Effector CD4-positive, alpha-beta T cell (primary cell): ENCODE measurements at places on chromosomes 12 and 14.

DNA sequence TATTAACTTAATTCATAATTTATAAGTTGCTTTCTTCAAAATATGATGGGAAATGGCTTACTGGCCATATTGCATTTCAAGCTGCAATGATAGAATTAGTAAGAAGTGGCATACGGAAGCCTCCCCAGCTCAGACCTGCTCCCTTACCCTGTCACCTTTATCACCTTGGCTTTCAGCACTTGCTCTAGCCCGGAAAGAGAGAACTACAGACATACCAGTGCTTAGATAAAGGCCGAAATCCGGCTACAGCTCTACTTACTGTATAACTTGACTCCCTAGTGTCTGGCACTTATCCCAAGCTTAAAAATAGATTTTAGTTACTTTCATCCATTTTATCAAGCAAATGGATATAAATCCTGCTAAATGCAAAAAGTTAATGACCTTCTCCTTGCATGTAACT lies 42.5 kb downstream of the PKP2 start:
- no peak for DNase-seq

GRCh38 chr12:101707131-101707782 lies 9.8 kb downstream of the CHPT1 start:
- DNase-seq = no peak

DNA sequence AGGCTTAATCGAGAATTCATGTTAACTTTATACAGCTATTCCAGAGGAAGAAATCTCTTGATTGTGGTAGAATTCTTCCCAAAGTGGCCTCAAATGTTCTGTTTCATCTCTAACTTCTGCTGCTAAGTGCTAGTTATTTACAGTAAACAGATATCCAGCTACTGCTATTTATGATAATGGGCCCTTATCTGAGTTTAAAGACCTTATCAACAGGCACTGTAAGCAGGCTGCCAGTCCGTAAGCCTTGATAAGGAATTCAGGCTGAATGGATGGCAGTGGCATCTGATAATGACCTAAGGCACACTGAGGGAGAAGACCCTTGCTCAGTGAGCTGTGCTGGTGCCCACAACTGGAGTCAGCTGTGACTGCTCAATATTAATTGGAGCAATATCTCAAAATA lies 59.0 kb downstream of the PAX9 start:
- no peak for DNase-seq

DNA sequence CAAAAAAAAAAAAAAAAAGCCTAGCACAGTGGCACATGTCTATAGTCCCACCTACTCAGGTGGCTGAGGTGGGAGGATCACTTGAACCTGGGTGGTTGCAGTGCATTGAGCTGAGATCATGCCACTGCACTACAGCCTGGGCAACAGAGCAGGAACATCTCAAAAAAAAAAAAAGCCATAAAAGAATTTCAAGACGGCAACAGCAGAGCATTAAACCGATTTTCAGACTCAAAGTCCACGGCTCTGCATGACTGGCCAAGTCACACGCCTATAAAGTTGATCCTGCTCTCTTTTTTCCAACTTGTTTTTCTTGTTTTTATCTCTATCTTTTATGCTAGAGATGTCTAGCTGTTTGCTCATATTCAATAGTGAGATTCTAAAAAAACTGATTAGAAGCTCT lies 45.3 kb downstream of the FBXO34 start:
- DNase-seq = no peak

DNA sequence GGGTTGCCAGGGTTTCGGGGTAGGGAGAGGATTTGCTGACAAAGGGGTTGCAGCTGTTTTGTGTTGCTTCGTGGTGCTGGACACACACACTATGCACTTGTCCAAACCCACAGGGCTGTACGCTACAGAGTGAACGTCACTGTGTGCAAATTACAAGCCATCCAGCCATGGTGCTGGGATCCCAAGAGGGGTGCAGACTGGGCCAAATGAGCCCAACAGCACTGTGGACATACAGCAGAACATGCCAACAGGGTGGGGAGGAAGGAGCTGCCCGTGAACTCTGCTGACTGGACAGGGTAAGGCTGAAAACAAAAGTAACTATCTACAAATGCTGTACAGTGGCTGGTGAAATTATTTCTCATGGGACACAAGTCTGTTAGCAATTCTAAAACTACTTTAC lies 25.2 kb downstream of the POLE start:
- no peak for DNase-seq

- no peak for DNase-seq
These were observed 11.0 kb downstream of the OR6S1 start for GRCh38 chr14:20630340-20631022.

DNA sequence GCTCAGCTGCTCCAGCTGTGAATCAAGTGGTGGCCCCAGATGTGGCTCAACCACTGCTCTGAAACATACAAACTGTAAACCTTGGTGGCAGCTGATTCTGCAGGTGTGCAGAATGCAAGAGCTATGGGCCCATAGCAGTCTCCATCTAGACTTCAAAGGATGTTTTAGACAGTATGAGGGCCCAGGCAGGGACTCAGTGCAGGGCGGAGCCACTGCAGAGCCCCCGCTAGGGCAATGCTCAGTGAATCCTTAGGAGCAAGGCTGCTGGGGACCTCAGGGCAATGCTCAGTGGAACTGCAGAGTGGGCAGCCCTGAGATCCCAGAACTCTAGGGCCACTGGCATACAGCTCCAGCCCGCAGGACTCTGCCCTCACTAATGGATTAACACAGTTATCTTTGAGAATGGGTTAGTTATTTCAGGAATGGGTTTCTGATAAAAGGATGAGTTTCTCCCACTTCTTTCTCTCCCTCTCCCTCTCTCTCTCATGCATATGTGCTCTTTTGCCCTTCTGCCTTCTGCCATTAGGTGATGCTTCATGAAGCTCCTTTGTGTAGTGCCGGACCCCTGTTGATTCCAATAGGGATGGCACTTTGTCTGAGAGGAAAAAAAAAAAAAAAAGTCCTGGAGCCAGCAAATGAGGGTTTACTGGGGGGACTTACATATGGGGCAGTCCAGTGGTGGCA lies 48.4 kb upstream of the JDP2 start:
- DNase-seq = no peak

DNA sequence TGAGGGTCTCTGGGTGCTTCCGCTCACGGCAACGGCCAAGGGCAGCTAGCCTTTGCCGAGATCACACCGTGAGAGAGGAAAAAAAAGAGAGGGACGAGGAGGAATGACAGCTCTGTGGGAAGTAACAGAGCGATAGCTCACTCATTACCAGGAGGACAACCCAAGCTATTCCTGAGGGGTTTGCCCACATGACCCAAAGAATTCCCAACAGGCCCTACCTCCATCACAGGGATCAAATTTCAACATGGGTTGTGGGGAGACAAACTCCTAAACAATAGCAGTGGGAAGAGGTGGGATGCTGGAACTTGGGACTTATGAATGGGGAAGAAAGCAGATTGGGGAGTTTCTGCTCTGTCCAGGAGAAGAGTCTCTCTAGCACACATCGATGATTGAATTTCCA lies 180.6 kb downstream of the LRRK2 start:
- DNase-seq = no peak

- no peak for DNase-seq
These were observed 53.8 kb downstream of the TRPV4 start for GRCh38 chr12:109779382-109779781.

DNA sequence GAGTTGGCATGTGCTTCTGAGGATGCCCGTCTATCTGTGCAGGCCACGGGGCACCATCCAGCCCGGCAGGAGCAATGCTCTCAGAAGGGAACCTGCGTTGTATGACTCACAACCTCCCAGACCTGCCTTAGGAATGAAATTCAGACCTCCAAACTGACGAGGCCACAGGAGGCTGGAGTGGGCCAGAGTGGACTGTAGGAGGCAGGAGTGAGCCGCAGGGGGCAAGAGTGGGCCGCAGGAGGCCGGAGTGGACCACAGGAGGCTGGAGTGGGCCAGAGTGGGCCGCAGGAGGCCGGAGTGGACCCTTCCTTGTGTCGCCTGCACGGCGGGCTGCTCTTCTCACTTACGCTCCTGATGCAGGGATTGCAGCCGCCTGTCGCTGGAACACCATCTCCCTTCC lies 11.1 kb upstream of the FBRSL1 start:
- DNase-seq = no peak

GRCh38 chr14:61103541-61104339 lies 122.7 kb downstream of the SLC38A6 start:
- no peak for DNase-seq

GRCh38 chr12:27462851-27463250 lies 16.3 kb downstream of the SMCO2 start:
- DNase-seq = no peak

GRCh38 chr12:91133871-91134270 lies 22.6 kb upstream of the LUM start:
- DNase-seq = no peak

DNA sequence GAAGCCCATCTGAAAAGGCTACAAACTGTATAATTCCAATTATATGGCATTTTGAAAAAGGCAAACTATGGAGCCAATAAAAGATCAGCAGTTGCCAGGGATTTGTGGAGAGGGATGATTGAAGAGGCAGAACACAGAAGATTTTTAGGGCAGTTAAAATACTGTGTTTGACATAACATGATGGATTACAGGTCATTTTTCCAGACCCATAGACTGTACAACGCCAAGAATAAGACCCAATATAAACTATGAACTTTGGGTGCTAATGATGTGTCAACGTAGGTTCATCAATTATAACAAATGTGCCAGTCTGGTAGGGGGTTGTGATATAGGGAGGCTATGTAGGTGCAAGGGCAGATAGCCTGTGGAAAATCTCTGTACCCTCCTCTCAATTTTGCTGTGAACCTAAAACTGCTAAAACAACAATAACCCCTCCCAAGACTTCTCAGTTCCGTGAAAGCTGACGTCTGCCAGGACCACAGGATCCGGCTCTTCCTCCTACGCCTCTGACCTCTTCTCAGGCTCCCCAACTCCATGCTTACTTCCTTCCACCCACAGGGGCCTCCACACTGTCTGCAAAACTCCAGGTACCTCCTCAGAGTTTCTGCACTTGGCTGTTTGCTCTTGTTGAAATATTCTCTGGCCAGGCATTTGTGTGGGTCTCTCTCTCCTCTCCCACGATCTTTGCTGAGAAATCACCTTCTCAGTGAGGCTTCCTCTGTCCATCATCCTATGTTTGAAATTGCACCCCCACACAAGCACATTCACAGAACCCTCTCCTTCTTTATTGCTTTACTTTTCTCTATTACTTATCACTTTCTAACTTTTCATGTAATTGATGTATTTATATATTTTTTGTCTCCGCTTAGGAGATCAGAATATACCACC lies 131.4 kb downstream of the BBS10 start:
- DNase-seq = no peak

DNA sequence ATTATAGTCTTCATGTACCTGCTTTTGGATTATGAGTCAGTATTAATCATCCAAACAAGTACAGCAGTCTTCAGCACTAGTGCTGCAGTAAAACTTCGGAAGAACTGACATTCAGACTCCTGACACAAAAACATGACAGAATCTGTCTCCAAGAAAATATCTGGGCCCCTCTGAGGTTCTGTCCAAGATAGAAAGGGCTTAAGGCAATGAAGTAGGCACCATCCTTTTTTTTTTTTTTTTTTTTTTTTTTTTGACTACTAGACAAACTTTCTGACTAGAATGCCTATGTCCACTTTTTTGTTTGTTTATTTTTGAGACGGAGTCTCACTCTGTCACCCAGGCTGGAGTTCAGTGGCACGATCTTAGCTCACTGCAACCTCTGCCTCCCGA lies 112.5 kb downstream of the MED13L start:
- no peak for DNase-seq

GRCh38 chr12:63918800-63919300 lies 74.3 kb downstream of the SRGAP1 start:
- DNase-seq = no peak

DNA sequence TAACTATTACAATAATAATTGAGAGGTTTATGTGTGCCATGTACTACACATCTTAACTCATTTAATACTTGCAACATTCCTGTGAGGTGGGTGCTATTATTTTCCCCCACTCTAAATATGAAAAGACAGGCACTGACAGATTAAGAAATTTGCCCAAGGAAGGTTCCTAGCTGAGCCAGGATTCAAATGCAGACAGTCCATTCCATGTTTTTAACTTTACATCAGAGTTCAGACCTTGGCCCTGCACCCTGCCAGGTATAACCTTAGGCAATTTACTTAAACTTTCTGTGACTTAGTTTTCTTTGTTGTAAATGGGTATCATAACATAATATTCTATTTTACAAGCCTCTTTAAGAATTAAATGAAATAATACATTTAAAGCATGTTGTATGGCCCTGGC lies 26.6 kb downstream of the RDH12 start:
- no peak for DNase-seq

DNA sequence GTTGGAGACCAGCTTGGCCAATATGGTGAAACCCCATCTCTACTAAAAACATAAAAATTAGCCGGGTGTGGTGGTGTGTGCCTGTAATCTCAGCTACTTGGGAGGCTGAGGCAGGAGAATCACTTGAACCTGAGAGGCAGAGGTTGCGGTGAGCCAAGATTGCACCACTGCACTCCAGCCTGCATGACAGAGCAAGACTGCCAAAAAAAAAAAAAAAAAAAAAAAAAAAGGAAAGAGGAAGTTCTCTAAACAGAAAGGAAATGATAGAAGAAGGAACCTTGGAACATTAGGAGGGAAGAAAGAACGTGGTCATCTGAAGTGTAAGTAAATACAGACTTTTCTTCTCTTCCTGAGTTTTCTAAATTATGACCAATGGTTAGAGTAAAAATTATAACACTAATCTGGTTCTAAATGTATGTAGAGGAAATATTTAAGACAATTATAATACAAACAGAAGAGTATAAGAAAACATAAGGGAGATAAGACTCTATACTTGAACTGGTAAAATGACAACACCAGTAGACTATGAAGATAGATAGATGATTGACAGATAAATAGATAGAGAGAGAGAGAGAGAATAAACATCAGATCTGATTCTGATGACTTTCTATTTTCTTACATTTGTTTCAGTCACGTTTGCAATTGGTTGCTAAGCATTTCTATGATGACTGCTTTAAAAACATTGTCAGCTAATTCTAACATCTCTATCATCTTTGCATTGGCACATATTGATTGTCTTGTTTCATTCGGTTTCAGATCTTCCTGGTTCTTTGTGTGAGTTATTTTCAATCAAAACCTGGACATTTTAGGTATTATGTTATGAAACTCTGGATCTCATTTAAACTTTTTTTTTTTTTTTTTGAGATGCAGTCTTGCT lies 12.9 kb upstream of the CORO1C start:
- DNase-seq = no peak

DNA sequence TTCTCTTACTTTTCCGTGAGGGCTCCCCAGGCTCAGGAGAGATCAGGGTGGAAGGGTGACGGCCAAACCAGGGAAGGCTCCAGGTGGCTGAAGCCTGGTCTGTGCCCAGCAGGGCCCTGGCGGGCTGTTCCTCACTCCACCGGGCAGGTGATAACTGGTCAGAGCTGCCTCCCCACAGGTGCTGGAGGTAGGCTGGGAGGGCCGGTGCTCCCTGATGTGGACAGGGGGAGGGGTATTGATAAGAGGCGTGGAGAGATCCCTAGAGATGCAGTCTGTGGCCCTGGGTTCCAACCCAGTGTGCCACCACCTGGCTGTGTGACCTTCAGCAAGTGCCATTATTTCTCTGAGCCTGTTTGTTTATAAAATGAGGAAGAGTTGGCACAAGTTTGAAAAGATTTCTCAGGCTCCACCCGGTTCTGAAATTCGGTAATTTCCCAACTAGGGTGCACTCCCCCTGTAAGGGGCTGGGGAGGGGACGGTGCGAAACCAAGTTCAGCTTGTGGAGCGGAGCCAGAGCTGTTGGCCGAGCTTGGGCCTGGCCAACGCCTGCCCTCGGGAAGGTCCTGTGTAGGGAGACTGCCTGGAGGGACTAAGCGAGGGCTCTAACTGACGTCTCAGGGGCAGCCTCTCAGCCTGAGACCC lies 1.0 kb upstream of the NR4A1 start:
- DNase-seq = no peak
